Regular cardiac myocyte (primary cell): ENCODE measurements at places on chromosomes 1 and 21. TPM values are rescaled to one million over a fixed set of nuclear protein-coding genes. Genes with fewer than 3 reads are reported as not detected.

The MPZ gene
- total RNA-seq: 1.7 and 2.3 TPM in 2 replicates

The EFNA4 gene
- total RNA-seq: 1.9 and 3.7 TPM in 2 replicates

The IFFO2 gene
- 8.2 and 18.2 TPM in 2 replicates for total RNA-seq

The SPATA46 gene
- total RNA-seq: not detected in 2 replicates

The SUSD4 gene
- under 0.01 TPM in 2 replicates for total RNA-seq

The CD101 gene
- total RNA-seq: under 0.01 TPM in 2 replicates

The ZNF683 gene
- total RNA-seq: not detected in 2 replicates

The NEGR1 gene
- total RNA-seq: 11.8 and 13.8 TPM in 2 replicates

The MIXL1 gene
- total RNA-seq: not detected in 2 replicates

The KPRP gene
- total RNA-seq: not detected in 2 replicates

The FAM177B gene
- not detected in 2 replicates for total RNA-seq

The HEYL gene
- total RNA-seq: 0.19 and 0.28 TPM in 2 replicates

The FNDC5 gene
- total RNA-seq: 0.38 and 0.85 TPM in 2 replicates

The SYT2 gene
- total RNA-seq: under 0.01 TPM in 1 of 2 replicates, not detected in the other

The DNAJC6 gene
- total RNA-seq: 4.8 and 8.7 TPM in 2 replicates

The DCDC2B gene
- total RNA-seq: not detected in 2 replicates

The RNU5D-1 gene
- not detected in 2 replicates for total RNA-seq

The AJAP1 gene
- total RNA-seq: under 0.01 TPM in 1 of 2 replicates, not detected in the other

The ARHGAP30 gene
- not detected in 2 replicates for total RNA-seq

The LHX8 gene
- total RNA-seq: not detected in 2 replicates
